ENCODE measurements at places on chromosomes 12 and 14. TPM values are rescaled to one million over a fixed set of nuclear protein-coding genes. Genes with fewer than 3 reads are reported as not detected.

RD3L gene
- total RNA-seq = not detected

GOLT1B gene
- 50.5 TPM for total RNA-seq

OTX2 gene
- total RNA-seq = not detected

TEAD4 gene
- total RNA-seq = 46.0 TPM

DBX2 gene
- total RNA-seq = not detected

FLVCR2 gene
- 4.9 TPM for total RNA-seq

FGFR1OP2 gene
- total RNA-seq = 49.3 TPM

OR4Q3 gene
- not detected for total RNA-seq

AQP5 gene
- total RNA-seq = 0.67 TPM

CKB gene
- total RNA-seq = 2.4 TPM

PROX2 gene
- not detected for total RNA-seq

TESPA1 gene
- not detected for total RNA-seq

ACVR1B gene
- total RNA-seq = 33.7 TPM

PLEKHD1 gene
- not detected for total RNA-seq

AICDA gene
- total RNA-seq = not detected

TMEM117 gene
- 3.8 TPM for total RNA-seq

ACOT6 gene
- total RNA-seq = not detected

NFATC4 gene
- total RNA-seq = 88.5 TPM

NGB gene
- not detected for total RNA-seq

GSKIP gene
- total RNA-seq = 15.9 TPM

MYH7 gene
- total RNA-seq = not detected

GLS2 gene
- not detected for total RNA-seq

CLEC2A gene
- not detected for total RNA-seq

NELL2 gene
- total RNA-seq = 0.62 TPM

SYNDIG1L gene
- not detected for total RNA-seq

OR4K2 gene
- total RNA-seq = not detected
